ENCODE measurements at places on chromosomes 5 and 9.

DNA sequence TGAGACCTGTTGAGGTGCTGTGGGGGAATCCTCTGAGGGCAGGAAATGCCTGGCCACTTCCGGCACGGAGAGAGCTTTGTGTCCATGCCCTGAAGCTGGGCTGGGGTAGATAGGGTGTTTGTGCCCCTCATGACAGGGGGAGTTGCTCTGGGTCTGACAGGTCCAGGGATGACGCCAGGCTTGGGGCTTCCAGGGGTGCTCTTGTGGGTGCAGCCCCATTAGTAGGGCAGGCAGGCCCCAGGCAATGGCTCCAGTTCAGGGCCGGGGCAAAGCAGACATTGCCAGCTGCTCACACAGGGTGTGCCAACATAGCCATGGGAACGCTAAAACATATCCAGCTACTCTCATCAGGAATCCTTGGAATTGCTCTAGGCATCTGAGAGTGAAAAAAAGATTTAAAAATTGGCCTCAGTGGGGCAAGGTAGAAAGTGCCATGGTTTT lies 21.1 kb downstream of the PITX1 start:
- DNase-seq = no peak

GRCh38 chr5:78961743-78962142 lies 23.4 kb downstream of the ARSB start:
- no peak for DNase-seq

- no peak for DNase-seq
These were observed 50.4 kb downstream of the MAPKAP1 start for GRCh38 chr9:125656560-125656959.

DNA sequence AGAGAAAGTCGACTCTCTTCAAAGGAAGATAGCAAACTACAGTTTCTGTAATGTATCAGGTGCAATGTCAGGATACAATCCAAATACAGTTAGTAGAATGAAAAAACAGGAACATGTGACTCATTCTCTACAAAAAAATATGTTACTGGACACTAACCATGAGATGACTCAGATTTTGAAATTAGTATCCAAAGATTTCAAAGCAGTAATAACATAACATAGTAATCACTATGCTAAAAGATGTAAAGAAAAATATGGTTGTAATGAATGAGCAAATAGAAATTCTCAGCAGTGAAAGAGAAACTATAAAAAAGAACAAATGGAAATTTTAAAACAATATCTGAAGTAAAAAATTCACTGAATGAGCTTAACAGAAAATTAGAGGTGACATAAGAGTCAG lies 42.3 kb downstream of the SHOC1 start:
- no peak for DNase-seq

DNA sequence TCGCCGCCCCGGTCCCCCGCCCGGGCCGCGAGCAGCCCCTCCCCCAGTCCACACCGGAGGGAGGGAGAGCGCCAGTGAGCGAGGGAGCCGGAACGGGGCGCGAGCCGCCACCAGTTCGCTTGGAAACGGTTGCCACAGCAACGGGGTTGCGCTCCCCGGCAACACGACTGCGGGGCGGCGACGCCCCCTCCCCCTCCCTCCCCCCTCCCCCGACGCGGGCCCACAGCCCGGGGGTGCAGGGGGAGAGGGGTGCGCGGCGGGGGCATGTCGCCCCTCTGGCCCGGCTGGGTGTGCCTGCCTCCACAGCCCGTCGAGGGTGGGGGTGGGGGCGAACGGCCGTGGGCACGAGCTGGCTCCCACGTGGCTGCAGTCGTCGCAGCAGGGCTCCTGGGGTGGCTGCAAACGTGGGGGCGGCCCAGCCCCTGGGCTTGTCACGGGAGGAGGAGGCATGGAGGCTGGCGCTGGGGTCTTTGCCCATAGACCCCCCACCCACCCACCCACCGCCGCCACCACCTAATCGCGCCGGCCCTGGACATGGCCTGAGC lies 524 bp downstream of the PRR7 start:
- peak; percentile 53 for DNase-seq

GRCh38 chr9:38211002-38211401 lies 142.0 kb upstream of the SHB start:
- DNase-seq = no peak

GRCh38 chr5:58847041-58847440 lies 264.2 kb downstream of the RAB3C start:
- no peak for DNase-seq

DNA sequence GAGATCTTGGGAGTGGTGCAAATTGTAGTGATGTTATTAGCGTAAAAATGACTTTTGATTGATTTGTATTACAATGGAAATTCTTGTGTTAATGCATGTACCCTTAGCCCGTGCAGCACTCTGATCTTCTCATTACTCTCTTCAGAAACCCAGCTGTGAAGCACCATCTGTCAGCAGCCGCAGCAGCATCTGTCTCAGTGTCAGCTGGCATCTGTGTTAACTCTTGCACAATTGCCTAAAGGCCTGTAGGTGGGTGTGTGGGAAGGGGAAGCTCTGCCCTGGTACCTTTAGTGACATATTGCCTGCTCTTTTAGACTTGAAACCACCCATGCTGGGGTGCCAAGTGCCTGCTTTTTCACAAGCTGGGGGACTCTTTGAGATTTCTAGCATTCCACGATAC lies 101.3 kb downstream of the FBXL7 start:
- DNase-seq = no peak

GRCh38 chr9:120267929-120268328 lies 312.0 kb downstream of the CDK5RAP2 start:
- DNase-seq = no peak

- DNase-seq = no peak
These were observed 1.9 kb upstream of the QRFP start for GRCh38 chr9:130898552-130898852.

DNA sequence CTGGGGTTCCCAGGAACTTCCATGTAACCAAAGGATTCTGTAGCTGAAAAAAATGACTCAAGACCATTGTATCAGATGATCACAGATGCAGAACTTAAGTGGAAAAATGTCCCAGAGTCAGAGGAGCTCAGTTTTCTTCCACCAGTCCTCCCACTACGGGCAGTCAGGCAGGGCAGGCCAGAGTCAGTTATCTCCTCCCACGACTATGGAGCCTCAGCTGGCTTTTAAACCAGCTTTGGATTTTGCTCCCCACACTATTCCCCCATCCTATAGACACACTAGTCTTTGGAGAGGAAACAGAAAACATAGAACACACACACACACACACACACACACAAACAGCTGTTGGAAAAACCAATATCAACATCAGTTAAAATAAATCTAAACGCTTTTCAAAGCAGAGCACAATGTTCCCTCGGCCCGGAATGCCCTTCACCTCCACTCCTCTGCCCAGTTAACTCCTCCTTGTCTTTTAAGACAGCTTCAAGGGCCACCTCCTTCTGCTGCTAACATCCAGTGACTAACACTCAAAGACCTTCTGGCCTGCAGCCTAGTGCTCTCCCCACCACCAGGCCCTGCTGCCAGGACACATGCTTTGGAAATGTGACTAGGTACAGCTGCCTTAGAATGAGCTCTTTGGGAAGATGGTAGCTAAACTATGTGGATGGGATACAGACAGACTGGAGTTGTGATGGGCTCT lies 56.8 kb downstream of the NIPAL4 start:
- no peak for DNase-seq

GRCh38 chr5:107381189-107381856 lies 289.4 kb downstream of the EFNA5 start:
- DNase-seq = no peak

GRCh38 chr9:87276327-87276841 lies 221.3 kb upstream of the DAPK1 start:
- DNase-seq = no peak

DNA sequence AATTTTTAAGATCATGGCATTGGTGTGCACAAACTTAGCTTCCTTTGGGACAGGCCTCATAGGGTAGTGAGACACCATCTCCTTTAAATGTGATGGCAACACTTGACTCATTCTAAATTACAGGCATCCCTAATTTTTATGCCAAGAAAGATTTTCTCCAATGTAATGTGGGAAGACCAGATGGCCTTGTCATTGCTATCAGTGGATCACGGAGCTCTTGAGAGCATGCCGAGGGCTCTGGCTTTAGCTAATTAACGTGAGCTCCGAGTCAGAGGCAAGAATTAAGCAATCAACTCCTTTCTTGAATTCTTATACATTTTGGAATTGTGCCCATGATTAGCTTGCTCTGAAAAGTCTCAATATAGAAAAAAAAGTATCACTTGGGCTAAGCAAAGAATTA lies 215.8 kb downstream of the LRRC70 start:
- no peak for DNase-seq

GRCh38 chr9:87569518-87569917 lies 71.9 kb downstream of the DAPK1 start:
- DNase-seq = no peak

- no peak for DNase-seq
These were observed 132.4 kb downstream of the TRPM6 start for GRCh38 chr9:74755355-74755754.

DNA sequence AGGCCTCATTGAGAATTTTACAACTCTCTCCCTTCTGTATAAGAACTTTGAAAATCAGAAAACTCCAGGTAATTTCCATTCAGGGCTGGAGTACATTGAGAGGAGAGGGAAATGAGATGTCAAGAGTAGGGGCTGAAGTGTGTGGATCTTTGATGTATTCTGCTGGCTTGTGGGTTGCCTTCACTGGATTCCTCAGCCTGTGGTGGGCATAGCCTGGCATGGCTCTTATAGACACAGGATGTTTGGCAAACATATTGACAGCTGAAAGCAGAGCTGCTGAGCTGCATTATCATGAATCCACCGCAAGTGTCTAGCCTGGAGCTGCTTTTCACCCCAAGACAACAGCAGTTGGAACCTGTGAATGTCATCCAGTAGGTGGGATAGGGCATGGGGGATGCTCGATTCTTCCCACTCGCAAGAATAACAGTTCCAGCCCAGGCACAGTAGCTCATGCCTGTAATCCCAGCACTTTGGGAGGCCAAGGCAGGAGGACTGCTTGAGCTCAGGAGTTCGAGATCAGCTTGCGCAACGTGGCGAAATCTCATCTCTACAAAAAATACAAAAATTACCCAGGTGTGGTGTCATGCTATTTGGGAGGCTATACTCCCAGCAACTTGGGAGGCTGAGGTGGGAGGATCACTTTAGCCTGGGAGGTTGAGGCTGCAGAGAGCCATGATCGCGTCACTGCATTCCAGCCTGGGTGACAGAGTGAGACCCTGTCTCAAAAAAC lies 36.0 kb upstream of the TTC23L start:
- DNase-seq = no peak

DNA sequence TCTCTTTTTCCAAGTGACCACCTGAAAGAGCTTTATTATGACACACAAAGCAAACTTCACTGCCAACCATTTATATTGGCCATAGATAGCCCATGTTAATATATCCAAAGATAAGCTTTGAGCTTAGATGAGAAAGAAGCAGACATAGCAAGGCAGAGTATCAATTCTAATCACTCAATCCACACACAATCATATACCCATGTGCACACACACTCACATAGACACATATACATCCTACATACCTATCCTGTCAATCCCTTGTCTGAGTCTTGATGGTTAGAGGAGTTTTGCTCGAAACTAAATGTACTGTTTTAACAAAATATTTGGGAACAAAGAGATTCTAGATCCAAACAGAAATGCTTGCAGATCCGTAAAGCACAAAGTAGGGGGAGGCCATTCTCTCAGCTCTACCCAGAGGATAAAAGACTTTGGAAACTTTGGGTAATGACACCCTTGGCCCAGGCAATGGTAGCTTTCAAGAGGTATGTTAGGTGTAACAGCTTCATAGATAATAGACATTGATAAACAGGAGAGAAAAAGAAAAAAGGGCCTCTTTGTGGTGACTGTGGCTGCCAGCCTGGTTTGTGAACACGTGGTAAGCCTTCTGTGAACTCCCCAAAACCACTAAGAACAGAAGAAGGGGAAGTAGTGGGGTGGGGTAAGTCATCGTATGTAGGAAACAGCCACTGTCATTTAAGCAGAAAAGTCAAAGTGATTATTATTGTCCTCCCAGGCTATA lies 121.6 kb downstream of the TLR4 start:
- DNase-seq = no peak

GRCh38 chr5:176339304-176339703 lies 22.3 kb downstream of the KIAA1191 start:
- DNase-seq = no peak

DNA sequence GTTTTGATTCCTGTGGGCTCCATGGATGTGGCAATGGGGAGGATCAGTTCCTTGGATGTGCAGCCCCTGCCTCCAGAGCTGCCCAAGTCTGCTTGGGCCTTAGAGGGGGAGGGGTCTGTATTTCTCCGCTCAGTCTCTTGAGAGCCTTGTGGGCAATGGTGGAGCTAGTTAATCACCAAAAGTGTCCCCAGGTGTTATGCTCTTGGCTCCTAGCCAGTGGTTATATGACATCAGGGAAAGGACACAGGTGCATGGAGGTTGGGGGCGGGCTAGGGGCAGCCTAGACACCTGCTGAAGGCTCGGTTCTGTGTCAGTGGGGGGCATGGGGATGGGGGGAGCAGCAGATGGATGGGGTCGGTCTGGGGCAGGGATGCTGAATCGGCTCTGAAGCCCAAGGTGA lies 12.4 kb upstream of the ARAP3 start:
- DNase-seq = no peak

- no peak for DNase-seq
These were observed 9.7 kb downstream of the GSN start for GRCh38 chr9:121277518-121278295.
